Cortex of kidney (tissue), 1 donor: ENCODE measurements at places on chromosomes 7 and 10.

DNA sequence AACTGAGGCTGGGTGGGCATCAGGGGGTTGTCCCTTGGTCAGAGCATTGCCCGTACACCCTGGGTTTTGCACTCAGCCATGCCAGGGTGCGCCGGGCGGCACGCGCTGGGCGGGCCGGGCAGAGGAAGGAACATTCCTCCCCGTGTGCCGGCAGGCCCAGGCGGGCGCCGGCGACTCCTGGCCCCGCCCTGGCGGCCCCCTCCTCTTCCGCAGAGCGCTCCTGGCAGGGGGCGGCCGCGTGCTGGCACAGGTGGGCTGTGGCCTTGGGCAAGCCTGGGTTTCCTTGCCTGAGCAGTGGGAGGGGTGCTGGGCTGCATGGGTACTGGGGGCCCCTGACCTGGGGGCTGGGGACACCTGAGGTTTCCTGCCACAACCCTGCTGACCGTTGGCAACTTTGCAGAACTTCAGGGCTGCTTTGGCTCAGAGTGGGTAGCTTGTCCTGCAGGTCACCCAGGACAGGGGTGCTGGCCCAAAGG is 3.9 kb downstream of the LFNG start:
- DNase-seq = no peak

GRCh38 chr7:12162415-12163113 is 48.5 kb upstream of the TMEM106B start:
- no peak for DNase-seq

DNA sequence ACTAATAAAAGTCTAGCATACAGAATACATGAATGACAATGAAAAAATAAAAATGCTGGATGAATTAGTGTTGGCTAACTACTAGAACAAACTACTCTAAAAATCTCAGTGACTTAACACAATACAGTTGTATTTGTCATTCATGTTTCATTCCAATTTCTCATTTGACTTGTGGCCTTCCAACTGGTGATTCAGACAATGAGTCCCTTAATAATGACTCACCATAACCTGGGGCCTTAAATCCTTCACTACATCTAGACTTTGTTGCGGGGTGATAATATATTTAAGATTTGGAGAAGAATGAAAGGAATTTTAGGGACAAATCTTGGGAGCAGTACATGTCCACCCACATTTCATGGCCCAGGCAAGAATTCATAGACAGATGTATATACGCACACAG is 90.5 kb upstream of the POM121L12 start:
- no peak for DNase-seq

DNA sequence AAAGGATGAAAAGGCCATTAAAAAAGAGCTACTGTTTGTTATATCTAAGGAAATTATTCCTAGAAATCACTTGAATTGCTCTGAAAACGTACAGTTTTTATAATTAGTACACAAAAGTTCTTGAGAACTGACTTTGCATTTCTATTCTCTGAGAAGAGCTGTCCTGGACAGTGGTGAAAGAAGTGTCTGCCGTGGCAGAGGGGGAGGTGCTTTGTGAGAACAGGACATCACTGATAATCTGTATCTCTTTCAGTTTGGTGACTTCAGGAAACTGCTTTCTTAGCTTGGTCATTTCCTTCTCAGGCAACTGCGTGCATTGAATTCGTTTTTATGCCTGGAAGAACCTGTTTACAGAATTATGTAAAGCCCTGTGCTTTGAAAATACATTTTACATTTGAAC is 52.1 kb downstream of the POLL start:
- no peak for DNase-seq

- no peak for DNase-seq
These were observed 131.5 kb downstream of the SPAG6 start for GRCh38 chr10:22476601-22477321.

GRCh38 chr7:103605640-103606039 is 159.6 kb upstream of the SLC26A5 start:
- DNase-seq = no peak

- DNase-seq = no peak
These were observed 21.4 kb downstream of the AUTS2 start for GRCh38 chr7:69619635-69620034.

DNA sequence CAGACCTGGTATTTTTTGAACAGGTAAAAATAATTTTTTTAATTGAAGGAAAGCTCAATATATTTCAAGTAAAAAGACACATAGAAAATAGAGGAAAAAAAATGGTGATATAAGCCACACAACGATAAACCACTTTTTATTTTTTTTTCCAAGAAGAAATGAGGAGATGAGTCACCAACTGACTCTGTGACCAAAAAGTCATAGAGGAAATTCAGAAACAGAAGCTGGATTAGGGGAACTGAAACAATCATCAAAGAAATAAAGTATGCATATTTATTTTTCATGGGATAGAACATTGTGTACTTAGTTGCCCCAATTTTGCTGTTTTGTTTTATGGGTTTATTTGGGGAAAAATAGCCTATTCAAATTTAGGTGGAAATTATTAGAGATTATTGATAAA is 176.8 kb upstream of the AGR3 start:
- DNase-seq = no peak

GRCh38 chr7:83691095-83691494 is 42.2 kb upstream of the SEMA3E start:
- no peak for DNase-seq

GRCh38 chr7:155371331-155371883 is 73.7 kb downstream of the INSIG1 start:
- DNase-seq = no peak

DNA sequence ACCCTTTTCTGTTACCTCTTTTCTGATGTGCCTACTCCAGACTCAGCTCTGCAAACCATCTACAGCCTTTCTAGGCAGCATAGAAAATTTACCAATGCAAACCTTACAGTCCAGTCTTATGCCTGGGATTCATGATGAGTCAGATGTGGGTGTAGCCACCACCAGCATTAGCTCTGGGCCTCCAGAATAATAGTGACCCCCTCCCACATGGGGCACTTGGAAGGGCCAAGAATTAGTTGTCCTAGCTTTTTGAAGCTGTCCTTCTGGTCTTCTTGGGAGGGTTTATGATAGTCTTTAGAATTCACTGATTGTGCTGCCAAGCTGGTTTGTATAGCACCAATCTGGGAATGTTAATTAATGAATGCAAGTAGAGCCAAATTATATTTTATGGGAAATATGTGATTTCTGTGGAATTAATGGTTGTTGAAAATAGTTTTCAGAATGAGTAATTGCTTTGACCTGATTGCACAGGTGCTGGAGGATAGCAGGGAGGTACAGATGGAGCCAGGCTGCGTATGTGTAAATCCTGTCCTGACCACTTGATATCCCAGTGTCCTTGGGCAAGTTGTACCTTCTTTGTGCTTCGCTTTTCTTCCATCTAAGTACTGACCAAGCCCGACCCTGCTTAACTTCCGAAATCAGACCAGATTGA is 94.8 kb downstream of the CPED1 start:
- DNase-seq = no peak

GRCh38 chr10:93315246-93315645 is 166.9 kb downstream of the MYOF start:
- no peak for DNase-seq
